CD4-positive, alpha-beta T cell (primary cell): ENCODE measurements at places on chromosomes 4 and X. TPM values are rescaled to one million over a fixed set of nuclear protein-coding genes. Genes with fewer than 3 reads are reported as not detected.

The NOP14 gene
- total RNA-seq, result 21.8 TPM

The PDE6B gene
- total RNA-seq, result 11.4 TPM

DNA sequence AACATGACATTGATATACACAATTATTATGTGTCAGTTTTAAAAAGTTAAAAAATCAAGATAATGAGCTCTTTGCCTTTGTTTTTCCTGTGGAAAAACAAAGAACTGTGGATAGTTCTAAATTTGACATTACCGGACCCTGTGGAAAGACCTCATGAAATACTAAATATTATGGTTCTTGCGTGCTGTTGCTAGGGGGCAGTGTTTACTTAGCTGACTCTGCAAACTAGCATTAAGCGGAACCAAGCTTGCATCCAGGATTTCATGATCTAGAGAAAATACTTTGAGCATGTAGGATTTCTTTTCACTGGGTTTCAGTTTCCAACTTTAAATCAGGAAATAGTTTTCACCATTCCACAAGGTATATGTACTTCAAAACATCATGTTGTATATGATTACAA is 33.6 kb downstream of the CLCN4 start:
- no peaks in the 10 kb centered on the region for H3K27me3 ChIP-seq
- H3K4me1 ChIP-seq, result no peaks in the 10 kb centered on the region
- DNase-seq, result no peak
- no peaks in the 10 kb centered on the region for H3K36me3 ChIP-seq

DNA sequence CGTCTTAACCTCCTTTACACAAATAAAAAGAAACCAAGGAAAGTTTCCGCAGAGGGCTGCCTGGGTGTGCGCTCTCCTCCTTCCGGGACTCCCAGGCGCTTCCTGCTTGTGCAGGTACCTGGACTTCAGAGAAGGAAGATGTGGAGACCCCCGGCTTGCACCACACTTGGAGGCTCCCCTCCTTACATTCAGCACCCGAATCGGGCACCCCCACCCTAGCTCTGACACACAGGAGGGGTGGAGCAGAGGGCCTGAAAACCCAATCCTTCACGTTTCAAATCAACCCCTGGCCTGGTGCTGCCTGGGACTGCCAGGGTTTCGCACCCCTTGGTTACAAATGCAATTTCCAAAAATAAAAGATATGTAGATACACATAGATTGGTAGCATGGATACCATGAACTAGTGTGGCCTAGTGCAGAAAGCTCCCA is 3.1 kb downstream of the NKX3-2 start:
- H3K4me3 ChIP-seq, result no peak overlapping the region
- H3K36me3 ChIP-seq, result no peaks in the 10 kb centered on the region
- peaks cover 75% of the 10 kb centered on the region for H3K4me1 ChIP-seq
- H3K27ac ChIP-seq, result no peak overlapping the region
- H3K27me3 ChIP-seq, result peaks cover 97% of the 10 kb centered on the region

- no peak for DNase-seq
- no peaks in the 10 kb centered on the region for H3K4me1 ChIP-seq
- no peak overlapping the region for H3K4me3 ChIP-seq
- no peak overlapping the region for H3K27ac ChIP-seq
These were observed 16.8 kb downstream of the AFF2 start for GRCh38 chrX:148517176-148517575.

GRCh38 chr4:176774852-176775251 is 17.9 kb downstream of the VEGFC start:
- no peak for DNase-seq
- no peaks in the 10 kb centered on the region for H3K36me3 ChIP-seq
- no peak overlapping the region for H3K4me3 ChIP-seq
- no peaks in the 10 kb centered on the region for H3K27me3 ChIP-seq
- H3K4me1 ChIP-seq, result no peaks in the 10 kb centered on the region
- no peak overlapping the region for H3K27ac ChIP-seq

- H3K36me3 ChIP-seq, result no peaks in the 10 kb centered on the region
- no peaks in the 10 kb centered on the region for H3K4me1 ChIP-seq
- H3K27ac ChIP-seq, result no peak overlapping the region
- DNase-seq, result no peak
These were observed 250.1 kb downstream of the SNCA start for GRCh38 chr4:89586864-89587263.

- H3K4me1 ChIP-seq, result no peaks in the 10 kb centered on the region
- no peaks in the 10 kb centered on the region for H3K27me3 ChIP-seq
- no peaks in the 10 kb centered on the region for H3K36me3 ChIP-seq
- no peak overlapping the region for H3K27ac ChIP-seq
These were observed 907.1 kb downstream of the RPA4 start for GRCh38 chrX:97790850-97791249.
